Stimulated activated CD4-positive, alpha-beta T cell treated with anti-CD3 and anti-CD28 coated beads, Interleukin-2, amount 100 ng/mL, for 24 hours (primary cell): ENCODE measurements at places on chromosomes 5 and 9.

DNA sequence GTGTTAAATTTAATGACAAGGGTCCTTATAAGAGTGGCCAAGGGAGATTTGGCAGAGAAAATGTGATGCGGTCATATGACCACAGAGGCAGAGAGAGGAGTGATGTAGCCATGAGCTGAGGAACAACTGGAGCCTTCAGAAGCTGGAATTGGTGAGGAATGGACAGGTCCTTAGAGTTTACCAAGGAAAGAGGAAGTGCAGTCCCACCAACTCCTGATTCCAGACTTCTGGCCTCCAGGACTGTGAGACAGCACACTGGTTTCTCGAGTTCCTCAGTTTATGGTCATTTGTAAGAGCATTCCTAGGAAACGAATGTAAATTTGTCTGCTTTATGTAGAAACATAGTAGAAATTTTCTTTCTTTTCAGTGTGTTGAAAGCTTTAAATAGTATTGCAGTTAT, 410.1 kb downstream of the CDH18 start:
- DNase-seq, result no peak

GRCh38 chr5:101244621-101245020, 341.5 kb upstream of the ST8SIA4 start:
- no peak for DNase-seq

GRCh38 chr9:71680189-71680980, 87.9 kb downstream of the CEMIP2 start:
- DNase-seq, result no peak

DNA sequence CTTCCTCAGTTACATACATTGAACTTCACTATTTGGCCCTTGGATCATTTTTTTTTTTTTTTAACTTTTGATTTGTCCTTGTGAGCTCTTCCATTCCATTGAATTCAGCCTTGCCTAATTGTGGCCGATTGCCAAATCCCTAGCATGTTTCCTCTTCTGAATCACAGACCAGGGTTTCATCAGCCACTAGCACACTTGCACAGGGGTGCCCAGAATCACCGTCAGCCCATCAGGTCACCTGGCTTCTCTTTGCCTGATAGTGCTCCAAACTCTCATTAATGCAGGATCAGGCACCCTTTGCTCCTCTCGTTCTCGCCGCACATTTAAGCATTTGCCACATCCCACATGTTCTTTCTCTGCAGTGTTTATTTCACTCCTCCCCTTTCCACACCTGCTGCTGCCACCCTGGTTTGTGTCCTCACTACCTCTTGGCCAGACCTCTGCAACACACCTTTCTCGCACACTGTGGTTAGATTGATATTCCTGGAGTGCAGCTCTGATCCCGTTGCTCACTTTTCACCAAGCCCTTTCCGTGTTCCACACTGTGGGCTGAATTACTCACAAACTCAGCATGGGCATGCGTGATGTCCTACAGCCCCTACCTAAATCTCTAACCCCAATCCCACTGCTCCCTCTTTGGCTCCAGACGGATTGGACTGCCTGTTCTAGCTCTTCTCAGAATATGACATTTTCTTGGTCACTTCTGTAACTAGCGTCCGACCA, 9.8 kb downstream of the PIK3R1 start:
- DNase-seq, result no peak

DNA sequence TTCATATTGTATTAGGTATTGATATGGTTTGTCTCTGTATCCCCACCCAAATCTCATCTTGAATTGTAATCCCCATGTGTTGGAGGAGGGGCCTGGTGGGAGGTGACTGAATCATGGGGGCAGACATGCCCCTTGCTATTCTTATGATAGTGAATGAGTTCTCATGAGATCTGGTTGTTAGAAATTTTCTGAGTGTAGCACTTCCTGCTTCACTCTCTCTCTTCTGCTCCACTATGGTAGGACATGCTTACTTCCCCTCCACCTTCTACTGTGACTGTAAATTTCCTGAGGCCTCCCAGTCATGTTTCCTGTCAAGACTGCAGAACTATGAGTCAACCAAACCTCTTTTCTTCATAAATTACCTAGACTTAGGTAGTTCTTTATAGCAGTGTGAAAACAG, 187.4 kb upstream of the SLC24A2 start:
- peak; percentile 18 for DNase-seq

DNA sequence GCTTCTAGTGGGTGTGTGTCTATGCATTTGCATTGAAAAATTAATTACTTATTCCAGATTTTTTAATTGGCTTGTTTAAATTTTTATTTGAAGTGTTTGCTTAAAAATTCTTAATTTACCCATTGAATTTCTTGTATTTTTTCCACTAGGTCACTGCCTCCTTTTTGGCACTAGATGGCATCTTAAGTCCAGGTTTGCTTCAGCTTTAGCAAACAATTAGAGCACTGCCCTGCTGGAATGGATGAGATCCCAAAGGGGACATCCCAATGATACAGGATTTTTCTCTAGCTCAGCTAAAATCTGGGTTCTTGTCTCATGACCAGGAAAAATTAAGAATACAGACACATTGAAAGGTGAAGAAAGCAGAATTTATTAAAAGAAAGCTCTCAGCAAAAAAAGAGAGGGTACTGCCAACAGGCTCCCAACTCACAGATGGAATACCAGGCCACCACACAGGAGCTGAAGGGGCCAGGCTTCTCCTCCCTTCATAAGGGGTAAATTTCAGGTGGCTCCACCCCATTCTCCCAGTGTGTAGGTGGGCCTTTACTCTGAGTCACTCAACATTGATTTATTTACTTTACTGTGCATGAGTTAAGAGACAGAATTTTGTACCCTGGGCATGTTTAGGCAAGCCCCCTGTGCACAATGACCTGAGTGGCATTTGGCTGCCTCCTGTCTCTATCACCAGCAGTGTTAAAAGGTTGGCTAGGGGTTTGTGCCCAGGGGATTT, 532.4 kb downstream of the ANXA1 start:
- no peak for DNase-seq
